ENCODE measurements at places on chromosomes 1 and 21.

DNA sequence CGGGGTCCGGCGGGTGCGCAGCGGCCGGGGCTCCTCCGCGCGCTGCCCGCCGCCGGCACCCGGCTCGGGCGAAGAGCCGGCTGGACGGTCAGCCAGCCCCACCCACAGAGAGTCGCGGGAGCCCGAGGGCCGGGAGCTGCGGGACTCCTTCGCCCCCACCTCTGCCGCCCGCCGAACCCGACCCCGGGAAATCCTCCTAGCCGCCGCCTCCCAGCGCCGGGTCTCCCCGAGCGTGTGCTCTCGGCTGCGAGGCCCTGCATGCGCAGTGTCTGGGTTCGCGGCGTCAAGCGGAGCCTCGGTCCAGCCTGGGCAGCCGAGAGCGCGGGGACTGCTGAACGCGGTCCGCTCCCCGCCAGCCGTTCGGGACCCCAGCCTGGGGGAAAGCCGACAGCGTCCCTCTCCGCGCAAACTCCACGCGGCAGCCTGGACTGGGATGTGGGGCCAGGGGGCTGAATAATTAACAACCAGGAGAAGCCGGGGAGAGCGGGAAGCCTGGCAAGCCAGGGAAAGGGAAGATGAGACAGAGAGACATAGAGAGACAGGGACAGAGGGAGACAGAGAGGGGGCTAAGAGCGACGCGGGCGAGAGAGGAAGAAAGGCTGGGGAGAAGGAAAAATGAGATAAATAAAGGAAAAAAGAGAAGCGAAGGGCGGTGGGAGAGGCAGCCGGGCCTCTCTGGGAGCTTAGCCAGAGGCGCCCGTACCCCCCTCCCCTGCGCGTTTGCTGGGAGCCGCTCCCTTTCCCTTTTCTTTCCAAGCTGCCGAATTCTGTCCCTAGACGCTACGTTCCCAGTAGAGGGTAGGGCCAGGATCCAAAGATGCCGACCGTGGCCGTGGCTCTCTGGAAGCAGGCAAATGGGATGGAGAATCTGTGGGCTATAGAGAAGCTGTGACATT, 64.2 kb downstream of the MEF2D start:
- DNase-seq = no peak

GRCh38 chr1:15456313-15456954, at the start of gene CELA2A:
Gene CELA2A, plus strand, starts transcription at chr1:15456732. Its CDS starts 22 bp downstream, at chr1:15456754.
- no peak for DNase-seq

DNA sequence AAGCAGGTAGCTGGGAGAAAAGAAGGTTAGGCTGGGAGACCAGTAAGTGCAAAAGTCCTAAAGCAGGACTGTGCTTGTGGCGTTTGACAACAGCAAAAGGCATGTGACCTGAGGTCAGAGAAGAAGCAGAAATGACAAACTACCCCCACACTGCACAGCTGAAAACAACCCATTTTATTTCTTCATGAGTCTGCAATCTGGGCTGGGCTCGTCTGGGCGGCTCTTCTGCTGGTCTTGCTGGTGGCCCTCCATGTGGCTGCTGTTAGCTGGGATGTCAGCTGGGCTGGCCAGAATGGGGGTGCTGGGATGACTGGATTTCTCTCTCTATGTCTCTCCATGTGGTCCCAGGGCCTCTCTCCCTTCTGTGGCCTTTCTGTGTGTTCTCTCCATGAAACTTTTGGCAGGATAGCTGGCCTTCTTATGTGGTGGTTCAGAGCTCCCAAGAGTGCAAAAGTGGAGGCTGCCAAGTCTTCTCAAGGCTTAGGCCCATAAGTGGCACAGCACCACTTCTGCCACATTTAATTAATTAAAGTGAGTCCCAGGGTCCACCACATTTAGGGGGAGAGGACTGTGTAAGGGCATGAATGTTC, 128.6 kb downstream of the RIPK4 start:
- DNase-seq = no peak

DNA sequence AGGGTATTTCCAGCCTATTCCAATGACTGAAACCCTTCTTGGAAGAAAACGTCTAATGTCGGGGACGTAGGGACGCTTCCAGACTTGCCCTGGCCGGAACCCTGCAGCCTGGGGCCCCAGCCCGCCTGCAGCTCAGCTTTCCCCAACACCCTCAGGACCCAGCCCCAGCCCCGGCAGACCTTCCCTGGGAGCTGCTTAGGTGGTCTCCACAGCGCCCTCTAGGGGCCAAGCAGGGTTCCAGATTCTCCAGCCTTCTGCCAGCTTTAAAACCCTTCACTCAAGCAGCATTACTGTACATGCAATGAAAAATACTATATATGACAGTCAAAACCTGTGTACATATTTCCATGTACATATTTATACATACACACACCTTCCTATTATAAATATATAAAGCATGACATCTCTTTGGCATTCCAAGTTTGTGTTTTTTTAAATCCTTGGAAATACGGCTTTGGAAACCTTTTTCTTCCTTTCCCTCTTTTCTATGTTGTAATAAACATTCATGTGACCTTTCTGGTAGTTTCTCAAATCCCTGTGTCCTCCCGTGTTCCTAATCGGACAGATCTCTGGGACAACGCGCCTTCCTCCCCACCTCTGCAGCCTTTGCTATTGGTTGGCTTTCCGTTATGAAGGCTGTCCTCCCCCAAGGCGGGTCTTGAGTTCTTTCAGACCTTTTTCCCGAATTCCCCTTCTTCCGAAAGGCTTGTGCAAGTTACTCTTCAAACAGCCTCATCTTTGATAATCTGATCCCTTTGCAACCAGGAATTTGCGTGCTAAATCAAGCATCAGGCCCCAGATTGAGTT, 60.3 kb downstream of the STUM start:
- peak; percentile 68 for DNase-seq

- no peak for DNase-seq
Observed at GRCh38 chr1:94236013-94236491, 1.3 kb downstream of the ARHGAP29 start.

DNA sequence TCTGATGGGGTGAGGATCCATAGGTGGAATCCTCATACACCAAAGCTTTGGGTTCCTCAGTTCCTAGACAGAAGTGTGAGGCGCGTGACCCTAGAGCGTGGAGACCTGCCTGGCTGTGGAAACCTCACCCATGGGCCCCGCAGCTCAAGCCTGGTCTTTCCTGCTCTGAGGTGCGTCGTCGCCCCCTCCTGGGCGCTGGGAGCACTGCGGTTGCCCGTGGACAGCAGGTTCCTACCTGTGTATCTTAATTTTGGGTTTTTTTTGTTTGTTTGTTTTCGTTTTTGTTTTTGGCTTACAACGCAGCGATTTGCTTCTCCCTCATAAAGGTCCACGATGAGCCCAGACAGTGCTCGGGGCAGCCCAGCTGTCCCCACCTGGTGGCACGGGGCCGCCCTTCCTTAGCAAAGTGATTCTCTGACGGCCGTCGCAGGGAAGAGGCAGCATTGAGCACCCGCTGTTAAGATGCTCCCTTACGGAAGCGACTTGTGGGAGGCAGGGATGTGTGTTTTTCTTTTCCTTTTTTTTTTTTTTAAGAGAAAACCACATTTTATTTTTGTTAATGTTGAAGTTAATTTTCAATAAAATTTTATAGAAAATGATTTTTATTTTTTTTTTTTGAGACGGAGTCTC, 36.5 kb upstream of the TRAPPC10 start:
- DNase-seq = peak; percentile 85

DNA sequence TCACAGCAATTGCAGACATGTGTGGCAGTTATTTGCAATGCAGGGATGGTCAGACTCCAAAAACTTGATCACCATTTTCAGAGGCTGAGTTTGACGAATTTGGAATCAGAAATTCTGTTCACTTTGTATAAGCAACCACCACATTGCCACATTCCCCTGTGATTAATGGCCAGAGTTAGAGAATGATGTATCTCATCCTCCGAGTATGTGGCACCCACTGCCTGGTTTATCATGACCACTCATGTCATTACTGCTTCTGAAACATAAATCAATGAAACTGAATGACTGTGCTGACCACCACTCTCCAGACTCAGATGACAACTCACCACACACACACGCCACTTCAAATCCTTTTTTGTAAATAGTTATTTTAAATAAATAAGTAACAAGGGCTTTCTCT, 66.6 kb upstream of the CACHD1 start:
- DNase-seq = no peak

- no peak for DNase-seq
Observed at GRCh38 chr1:60129911-60130310, 56.3 kb upstream of the C1orf87 start.

GRCh38 chr1:51320967-51321923, 9.1 kb downstream of the TTC39A start:
- DNase-seq = no peak

DNA sequence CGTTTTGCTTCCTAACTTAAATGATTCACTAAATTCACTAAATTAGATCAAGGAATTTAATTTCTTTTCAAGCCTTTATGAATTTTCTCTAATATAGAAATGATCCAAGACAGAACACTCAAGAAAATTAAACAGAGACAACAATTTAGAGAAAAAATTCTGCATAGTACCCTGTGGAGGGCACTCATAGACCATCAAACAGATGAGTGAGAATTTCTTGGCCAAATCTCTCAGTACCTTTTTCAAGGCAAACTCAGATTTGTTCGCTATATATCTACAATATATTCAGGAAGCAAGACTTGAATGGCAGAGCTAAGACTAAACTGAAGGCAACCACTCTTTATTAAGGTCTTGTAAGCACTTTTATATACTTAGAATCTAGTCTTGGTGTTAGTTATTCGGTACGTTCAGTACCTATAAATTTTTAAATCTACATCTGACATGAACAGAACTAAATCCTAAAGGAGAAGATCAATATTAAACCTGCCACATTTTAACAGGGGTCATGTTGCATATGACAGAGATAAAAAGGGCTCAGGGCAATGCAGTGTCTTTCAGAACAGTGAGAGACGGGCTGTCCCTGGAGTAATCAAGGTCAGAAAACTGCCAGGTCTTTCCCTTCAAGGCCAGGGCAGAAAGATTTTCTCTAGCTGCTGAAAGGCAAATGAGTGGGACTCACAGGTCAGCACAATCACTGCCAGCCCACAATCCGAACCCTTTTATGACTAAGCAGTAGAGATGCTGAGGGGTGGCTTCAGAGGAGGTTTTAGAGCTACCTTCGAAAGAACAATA, 118.8 kb upstream of the TMPRSS15 start:
- DNase-seq = no peak

GRCh38 chr1:29789910-29790247, 553.6 kb downstream of the PTPRU start:
- DNase-seq = no peak

DNA sequence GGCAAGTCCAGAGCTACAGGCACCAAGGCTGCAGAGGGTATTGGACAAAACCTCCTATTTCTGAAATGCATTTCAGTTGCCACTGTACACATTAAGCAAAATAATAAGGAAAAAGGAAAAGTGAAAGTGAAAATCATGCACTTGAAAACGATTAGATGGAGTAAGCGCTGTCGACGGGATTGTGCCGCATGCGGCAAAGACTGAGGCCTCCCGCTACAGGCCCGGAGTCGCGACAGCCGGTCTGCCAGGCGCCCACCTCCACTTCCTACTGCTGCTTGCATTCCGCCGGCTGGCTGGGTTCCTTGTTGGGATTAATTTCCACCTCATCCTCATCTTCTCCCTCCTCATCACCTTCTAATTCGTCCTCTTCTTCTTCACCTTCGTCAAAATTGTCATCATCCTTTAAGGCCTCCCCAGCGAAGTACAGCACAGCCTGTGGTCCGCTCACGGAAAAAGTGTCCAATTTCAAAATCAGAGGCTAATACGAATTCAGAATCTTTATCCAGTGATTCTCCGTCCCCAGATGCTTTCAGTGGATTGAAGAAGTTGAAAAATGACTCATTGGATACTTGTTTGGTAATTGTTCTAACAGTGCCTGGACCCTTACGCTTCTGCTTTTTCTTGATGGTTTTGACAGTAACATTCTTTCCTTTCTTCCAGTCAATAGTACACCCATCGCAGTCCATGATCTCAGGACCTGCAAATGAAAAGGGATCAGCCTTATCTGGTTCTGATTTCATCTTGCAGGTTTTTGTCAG, 38.0 kb downstream of the CD58 start:
- no peak for DNase-seq

DNA sequence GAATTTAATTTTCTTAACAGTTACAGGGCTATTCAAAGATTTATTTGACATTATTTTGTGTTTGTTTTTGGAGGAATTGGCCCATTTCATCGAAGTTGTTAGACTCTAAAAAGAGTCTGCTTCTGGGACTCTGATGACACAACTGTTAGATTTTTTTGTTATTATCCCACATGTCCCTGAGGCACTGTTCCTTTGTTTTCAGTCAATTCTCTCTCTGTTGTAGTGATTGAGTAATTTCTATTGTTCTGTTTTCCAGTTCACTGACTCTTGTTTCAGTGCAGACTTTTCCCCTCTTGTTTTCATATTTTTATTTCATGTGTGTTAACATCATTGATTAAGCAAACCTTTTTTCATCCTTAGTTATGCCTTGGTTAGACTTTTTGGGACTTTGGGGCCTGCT, 325.0 kb downstream of the ZNF326 start:
- no peak for DNase-seq

DNA sequence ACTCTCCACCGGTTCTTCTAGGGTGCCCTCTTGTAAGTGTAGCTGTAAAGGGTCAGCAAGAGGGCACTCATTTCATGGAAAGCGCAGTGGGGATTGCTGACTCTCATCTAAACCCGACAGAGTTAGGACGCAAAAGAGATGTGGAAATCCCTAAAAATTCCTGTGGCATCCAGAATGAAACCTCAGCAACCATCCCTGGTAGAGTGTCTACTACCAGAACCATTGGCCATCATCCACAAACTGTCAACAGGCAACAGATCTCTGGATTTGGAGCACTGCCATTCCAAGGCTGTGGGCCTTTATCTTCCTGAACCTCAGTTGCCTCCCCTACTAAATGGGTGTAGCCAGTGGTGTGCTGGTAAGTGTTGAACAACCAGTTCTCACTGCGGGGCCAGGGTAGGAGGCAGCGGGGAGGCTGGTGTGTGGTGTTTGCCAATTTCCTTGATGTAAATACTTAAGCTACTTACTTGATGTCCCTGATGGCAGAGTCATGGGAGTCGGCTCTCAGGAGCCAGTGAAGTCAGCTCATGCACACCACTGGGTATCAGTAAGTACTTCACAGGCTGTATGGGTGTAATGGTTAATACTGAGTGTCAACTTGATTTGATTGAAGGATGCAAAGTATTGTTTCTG, 195.8 kb downstream of the KAZN start:
- no peak for DNase-seq

DNA sequence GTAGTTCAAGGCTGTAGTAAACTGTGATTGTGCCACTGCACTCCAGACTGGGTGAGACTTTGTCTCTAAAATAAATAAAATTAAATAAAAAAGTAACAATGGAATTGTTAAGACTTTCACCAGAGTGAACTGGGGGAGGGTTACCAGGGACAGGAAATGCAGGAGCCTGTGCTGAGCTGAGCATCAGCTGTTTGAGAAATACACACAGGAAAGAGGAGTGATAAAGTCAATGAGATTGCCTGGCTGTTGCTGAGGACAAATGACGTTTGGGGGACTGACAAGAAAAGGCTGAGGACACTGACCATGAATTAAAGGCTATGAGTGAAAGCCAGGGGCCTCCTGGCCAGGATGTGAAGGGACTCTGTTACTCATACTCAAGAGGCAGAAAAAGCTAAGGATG, 226.3 kb downstream of the SETD4 start:
- no peak for DNase-seq

GRCh38 chr21:26708223-26708800, 135.2 kb upstream of the CYYR1 start:
- DNase-seq = no peak
